ENCODE measurements at places on chromosomes 2 and 18.

- DNase-seq: no peak
Measured at GRCh38 chr2:119491776-119492525, 32.3 kb downstream of the SCTR start.

- no peak for DNase-seq
Measured at GRCh38 chr2:146388757-146389156, 1456.1 kb upstream of the ACVR2A start.

DNA sequence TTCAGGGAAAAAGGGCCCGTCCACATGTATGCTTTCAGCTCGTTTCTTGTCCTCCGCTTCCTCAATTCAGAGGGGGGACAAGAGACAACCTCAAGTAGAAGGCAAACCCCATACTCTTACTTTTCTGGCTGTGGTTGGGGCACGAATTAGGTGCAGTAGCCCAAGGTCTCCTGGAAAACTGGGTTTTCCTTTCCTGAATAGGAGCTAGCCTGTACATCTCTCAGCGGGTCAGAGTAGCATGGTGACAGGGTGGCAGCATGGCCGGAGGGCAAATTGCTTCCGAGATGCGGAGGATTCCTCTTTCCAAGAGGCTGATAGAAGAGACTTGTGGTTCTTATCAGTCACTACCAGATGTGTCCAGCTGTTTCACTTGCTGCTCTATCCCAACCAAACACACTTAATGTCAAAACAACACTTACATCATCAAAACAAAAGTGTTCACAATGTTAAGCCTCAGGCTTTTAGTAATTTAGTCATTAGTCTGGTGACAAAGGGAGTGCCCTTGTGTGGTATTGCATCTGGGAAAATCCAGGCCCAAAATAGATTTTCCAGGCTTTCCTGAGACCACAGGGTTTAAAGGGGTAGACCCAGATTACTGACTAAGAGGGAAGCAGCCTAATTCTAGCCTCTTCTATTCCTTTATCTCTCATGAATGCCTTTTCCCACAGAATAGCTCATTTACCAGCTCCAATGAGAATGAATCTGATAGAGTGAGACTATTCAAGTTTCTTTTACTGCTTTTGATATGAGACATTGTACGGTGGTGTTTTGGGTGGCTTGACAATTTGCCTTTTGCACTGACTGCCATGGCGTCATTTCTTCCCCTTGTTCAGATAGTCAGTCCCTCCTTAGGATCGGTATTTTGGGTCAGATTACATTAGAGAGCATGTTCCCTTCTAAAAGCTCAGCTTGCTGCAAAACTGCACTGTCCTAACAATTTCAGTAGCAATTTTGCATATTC lies 162.0 kb downstream of the LTBP1 start:
- no peak for DNase-seq

- no peak for DNase-seq
Measured at GRCh38 chr2:110931648-110932047, 189.1 kb upstream of the BCL2L11 start.

DNA sequence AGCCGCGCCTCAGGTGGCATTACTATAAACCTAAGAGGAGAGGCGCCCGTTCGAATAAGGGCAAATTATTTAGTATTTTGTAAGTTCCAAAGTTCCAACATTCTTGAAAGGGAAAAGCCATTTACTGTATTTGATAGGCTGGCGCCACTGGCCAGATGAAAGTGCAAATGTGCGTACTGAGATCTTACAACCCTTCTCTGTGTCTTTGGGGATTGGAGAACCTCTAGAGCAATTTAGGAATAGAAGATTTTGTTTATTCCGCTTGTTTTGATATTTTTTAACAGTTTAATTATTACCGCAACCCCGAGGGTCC lies 467 bp upstream of the WDR35 start:
- DNase-seq: no peak

- no peak for DNase-seq
Measured at GRCh38 chr18:42736074-42736473, 379.4 kb downstream of the RIT2 start.

GRCh38 chr2:881204-881918 lies 69.3 kb upstream of the SNTG2 start:
- DNase-seq: no peak

DNA sequence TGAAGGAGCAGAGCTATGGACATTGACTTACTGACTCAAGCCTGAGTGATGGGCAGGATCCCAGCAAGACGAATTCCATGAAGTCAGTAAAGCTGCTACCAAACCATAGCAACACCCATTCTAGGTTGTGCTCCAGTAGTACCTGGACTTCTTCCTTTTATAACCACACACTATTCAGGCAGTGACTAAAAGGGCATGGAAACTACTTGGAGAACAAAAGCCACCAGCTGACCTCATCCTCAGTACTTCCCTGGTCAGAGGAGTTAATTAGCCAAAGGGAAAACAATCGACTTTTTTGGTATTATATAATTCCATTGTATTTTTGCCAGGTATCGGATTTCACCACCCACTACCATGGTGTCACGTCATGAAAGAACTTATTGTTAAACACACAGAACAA lies 237.1 kb downstream of the TTC32 start:
- DNase-seq: no peak

DNA sequence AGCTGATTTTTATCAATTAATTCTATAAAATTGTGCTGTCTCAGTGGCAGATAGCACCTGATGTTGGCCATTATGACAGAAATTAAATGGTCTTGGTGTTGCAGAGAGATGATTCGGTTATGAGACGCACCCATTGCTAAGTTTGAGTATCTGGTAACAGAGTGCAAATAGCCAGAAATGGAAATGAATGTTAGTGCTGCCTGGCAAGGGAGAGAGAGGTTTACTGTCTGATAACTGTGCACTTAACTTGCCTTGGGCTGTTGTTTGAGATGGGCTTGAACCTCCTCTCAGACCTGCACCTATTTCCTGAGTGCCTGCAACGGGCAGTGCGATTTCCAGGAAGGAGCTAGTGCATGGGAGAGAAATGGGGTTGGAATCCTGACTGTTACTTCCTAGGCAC lies 11.7 kb downstream of the DPYSL5 start:
- DNase-seq: no peak

GRCh38 chr2:105796131-105796638 lies 51.5 kb downstream of the NCK2 start:
- DNase-seq: peak; percentile 72

DNA sequence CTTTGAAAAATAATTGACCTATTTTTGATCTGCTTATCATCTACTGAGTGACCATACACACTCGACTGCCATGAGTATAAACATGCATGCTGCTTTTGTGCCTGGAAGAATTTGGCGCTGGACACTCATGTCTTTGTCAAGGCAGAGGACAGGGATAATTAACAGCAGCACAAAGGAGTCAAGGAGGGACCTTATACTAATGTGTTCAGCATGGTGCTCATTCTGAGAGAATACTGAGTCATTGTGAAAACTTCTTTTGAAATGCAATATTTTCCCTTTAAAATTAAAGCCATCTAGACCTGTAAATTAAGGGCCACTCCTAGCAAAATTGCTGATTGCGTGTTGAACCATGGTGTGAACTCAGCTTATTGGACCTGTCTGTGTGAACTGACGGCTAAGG lies 116.3 kb downstream of the ZNF532 start:
- peak; percentile 44 for DNase-seq

DNA sequence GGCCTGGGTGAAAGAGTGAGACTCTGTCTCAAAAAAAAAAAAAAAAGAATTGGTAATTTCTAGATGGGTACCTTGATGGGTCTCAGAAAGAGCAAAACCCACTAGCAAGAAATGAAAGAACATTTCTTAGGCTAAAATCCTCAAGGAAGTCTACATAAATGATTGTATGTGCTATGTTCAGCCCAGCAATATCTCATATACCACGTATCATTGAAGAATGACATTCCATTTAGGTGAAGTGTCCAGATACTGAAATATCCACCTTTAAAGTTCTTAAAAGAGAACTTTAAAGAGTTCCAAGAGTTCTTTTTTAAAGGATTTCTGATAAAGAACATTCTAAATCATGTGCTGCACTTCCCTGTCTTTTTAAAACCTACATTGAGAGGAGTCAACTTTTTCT lies 19.2 kb downstream of the NRP2 start:
- DNase-seq: no peak

GRCh38 chr2:226799211-226799975 lies at the start of gene IRS1:
IRS1 (minus strand) TSS chr2:226799820; CDS start chr2:226798738, 1,082 bp downstream.
- DNase-seq: peak; percentile 68

DNA sequence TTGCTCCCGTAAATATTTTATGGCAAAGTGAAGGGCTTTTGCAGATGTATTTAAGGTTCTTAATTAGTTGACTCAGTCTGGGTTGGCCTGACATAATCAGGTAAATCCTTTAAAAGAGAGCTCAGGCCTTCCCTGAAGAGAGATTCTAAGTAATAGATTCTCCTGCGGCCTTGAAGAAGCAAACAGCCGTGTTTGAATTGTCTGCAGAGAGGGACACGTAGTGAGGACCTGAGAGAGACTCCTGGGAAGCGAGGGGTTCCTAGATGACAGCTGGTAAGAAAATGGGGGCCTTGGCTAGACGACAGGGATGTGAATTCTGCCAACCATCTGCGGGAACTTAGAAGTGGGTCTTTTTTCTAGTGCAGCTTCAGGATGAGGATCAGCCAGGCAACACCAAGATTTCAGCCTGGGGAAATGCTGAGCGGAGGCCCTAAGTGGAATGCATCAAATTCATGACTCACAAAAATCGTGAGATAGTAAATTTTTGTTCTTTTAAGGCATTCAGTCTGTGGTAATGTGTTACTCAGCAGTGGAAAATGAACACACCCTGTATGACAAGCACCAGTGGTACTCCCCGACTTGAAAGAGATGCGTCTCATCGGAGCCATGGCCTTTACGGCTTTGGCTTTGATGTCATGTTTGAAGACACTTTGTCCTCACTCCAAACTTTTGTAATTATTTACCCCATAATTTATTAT lies 62.1 kb upstream of the SMIM21 start:
- DNase-seq: no peak

GRCh38 chr2:100857915-100858314 lies 38.0 kb downstream of the NPAS2 start:
- no peak for DNase-seq

DNA sequence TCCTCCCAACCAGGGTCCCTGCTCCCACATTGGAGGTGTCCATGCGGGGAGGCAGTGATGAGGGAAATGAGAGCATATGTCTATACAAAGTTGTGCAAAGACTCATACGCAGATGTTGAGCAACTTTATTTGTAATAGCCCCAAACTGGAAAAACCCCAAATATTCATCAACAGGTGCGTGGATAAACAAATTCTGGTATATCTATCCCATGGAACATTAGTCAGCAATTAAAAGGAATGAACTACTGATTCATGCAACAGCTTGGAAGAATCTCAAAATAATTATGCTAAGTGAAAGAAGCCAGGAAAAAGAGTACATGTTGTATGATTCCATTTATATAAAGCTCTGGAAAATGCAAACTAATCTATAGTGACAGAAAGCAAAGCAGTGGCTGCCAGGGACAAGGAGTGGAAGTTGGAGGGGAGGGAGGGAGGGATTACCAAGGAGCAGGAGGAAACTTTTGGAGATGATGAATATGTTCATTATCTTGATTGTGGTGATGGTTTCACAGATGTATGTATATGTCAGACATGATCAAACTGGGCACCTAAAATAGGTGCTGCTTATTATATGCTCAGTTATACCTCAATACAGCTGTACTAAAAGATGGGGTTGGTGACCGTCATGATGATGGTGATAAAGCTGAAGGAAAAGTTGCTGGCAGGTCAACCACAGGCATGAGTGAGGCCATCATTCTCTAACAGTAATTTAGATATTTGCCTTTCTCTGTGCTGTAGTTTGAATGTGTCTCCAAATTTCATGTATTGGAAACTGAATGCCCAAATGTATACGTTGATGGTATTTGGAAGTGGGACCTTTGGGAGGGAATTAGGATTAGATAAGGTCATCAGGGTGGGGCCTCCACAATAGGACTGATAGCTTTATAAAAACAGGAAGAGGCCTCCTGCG lies 270.9 kb downstream of the CYP26B1 start:
- no peak for DNase-seq

- DNase-seq: no peak
Measured at GRCh38 chr2:236576087-236576486, 6.5 kb downstream of the ACKR3 start.

- DNase-seq: no peak
Measured at GRCh38 chr2:545711-546650, 131.2 kb downstream of the TMEM18 start.

DNA sequence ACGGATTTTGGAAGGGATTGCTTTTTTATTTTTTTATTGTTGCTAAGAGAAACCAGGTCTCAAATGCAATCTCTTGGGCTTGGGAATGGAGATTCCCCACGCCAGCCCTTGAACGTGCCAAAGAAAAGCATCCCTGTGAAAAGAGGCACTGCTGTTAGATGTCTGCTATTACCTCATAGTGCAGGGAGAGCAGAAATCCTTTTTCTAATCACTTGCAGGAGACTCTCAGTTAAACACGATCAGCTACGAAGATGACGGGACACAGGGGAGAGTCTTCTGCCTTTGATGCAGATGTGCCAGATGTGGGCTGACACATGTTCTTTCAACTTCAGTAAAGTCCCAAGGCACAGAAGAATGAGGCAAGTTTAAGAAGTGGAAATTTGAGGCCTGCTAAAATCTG lies 381.6 kb upstream of the TRIB2 start:
- no peak for DNase-seq

DNA sequence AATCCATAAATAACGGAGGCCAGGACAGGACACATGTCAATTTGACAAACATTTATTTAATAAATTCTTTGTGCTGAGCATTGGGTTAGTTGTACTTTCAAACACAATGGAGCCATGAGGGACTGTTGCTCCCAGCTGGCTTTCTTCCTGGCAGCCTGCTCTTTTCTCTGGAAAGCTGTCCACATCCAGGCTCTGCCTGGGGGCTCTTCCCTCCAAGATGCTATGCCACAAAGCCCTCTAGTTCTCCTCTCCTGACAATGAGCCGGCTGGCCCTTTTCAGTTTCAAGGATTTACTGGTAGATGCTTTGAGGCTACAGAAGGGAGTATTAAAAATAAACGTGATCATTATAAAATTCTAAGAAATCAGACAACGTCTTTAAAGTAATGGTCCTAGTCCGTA lies 44.1 kb upstream of the SLC14A2 start:
- no peak for DNase-seq

DNA sequence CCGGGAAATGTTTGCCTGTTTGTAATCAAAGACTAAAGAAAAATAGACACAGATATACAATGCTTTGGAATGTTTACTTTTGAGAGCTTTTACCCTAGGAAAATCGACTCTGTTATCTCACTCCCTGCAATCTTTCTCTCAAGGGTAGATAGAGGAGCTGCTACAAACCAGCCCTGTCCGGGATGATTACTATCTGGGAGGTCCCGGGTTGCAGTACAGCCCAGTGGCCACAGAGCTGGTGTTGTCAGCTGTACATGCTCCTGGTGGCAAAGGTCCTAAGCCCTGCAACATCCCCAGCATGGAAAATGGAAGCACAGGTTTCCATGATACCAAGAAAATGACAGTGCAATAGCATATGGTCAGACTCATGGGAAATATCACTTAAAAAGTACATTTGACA lies 570.5 kb upstream of the SOX11 start:
- no peak for DNase-seq
